ENCODE measurements at places on chromosomes 1 and 21.

DNA sequence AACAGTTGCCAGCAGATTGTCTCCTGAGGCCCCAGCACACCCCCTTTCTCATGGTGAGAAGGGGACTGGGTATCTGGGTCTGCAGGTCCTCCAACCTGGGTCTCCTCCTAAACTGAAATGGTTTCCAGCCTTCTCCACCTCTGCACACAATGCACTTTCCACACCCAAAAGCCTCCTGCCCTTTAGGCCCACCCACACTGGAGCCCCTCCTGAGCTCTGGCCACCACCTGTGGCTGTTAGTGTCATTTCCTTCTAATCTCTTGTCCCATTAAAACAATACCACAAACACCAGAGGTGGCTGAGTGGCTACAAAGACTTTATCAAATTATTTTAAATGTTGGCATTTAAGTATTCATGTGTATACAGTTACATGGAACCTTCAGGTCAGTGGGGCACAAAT lies 11.5 kb downstream of the GPR3 start:
- DNase-seq, result no peak

- DNase-seq, result no peak
Observed at GRCh38 chr1:93715529-93716126, 34.0 kb upstream of the BCAR3 start.

GRCh38 chr1:236467327-236467641 lies 56.5 kb upstream of the LGALS8 start:
- DNase-seq, result no peak

GRCh38 chr1:186993996-186994395 lies 165.2 kb downstream of the PLA2G4A start:
- DNase-seq, result no peak

GRCh38 chr1:69252696-69253095 lies 315.0 kb upstream of the LRRC7 start:
- DNase-seq, result no peak

DNA sequence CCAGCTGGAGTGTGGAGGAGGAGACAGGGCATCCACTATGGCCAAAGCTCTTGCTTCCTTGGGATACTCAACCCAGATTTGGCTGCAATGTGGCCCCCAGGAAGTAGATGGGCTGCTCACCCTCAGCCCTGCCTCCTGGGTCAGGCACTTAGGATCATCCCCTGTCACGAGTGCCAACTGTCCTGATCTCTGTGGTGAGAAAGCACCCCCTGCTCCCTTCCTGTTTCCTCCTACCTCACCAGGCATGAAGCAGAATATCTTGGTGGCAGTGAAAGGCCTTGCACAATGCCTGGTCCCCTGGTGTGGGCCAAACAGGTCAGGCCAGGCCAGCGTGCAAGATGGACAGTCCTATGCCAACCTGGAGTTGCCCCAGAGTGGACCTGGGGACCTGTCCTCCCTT lies 211.7 kb downstream of the GRIK3 start:
- DNase-seq, result no peak

- no peak for DNase-seq
Observed at GRCh38 chr1:232995189-232995588, 44.8 kb downstream of the NTPCR start.

DNA sequence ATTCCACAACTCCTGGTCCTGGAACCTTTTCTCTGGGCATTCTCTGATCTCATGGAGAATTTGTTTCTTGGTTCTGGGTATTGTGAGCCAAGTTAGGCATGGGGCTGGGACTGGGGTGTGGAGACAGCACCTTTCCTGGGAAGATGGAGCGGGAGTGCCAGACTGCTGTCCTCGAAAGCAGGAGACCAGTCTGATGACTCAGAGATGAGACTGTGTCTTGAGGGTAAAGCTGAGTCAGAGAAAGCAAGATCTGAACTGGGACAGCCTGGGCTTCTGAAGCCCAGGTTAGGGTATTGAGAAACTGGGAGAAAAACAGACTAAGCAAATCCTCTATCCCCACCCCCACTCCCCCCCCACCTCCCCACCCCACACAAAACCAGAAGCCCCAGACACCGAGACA lies 2.2 kb upstream of the KANK4 start:
- DNase-seq, result peak; percentile 62

DNA sequence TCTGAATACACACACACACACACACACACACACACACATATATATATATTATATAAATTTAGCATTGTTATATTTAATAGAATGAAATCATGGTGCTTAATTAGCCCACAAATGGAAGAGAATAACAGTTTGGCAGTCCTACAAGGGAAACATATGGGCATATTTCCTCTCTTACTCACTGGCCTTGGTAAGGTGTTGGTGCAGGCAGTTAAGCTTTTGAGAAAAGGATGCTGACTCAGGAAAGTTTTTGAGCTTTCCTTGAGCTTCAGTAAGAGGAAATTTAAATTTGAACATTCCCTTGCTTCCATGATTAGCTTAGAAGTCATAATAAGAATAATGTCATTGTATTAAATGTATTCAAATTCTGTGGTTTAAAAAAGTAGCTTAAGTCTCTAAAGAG lies 37.0 kb upstream of the B3GALT5 start:
- DNase-seq, result no peak

DNA sequence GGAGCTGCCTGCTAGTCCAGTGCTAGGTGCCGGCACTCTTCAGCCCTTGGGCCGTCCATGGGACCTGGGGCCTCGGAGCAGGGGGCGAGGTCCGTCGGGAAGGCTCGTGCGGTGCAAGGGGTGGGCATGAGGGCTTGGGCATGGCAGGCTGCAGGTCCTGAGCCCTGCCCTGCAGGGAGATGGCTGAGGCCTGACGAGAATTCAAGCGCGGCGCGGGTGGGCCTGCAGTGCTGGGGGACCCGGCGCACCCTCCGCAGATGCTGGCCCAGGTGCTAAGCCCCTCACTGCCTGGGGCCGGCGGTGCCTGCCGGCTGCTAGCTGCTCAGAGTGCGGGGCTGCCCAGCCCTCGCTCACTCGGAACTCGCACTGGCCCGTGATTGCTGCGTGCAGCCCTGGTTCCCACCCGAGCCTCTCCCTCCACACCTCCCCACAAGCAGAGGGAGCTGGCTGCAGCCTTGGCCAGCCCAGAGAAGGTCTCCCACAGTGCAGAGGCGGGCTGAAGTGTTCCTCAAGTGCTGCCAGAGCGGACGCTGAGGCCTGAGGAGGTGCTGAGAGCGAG lies 467.0 kb downstream of the AGBL4 start:
- DNase-seq, result no peak

DNA sequence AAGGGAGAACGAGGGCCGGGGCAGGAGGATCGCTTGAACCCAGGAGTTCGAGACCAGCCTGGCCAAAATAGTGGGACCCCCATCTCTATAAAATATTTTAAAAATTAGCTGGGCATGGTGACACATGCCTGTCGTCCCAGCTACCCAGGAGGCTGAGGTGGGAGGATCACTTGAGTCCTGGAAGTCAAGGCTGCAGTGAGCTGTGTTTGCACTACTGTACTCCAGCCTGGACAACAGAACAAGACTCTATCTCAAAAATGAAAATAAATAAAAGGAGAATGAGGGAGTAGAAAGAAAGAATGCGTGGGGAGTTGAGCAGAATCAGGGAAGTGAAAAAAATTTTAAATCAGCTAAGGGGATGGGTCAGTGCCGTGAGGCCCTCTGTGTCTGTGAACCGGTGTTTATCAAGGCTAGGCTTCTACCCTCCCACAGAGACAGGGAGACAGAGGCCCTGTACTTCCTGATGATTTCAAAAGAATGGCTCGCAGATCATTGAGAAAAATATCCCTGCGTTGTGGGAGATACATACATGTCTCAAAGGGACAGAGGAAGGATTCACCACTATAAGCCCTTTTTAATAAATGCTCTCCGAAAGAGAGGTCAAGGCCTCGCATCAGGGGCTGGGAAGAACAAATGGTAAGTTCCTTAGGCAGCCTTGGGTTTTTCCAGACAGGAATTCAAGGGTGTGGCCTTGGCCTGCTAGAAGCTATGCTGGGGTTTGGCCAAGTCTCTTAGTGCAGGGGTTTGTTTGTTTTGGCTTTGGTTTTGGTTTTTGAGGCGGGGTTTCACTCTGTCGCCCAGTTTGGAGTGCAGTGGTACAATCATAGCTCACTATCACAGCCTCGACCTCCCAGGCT lies 20.7 kb downstream of the IL10RB start:
- DNase-seq, result no peak

All from GM04504 (cell line).